Urinary bladder (tissue), 4 donors: ENCODE measurements at places on chromosomes 2 and 18. TPM values are rescaled to one million over a fixed set of nuclear protein-coding genes. Genes with fewer than 3 reads are reported as not detected.

Gene GYPC
- 65.2 TPM for total RNA-seq

Gene DNER
- 4.4 TPM for total RNA-seq

Gene SERPINB13
- total RNA-seq: 1.7 TPM

Gene MRPS9
- total RNA-seq: 23.9 TPM

Gene KLHL14
- 1.5 TPM for total RNA-seq

Gene PRKAG3
- total RNA-seq: 1.2 TPM
